ENCODE measurements at places on chromosomes 4 and X. TPM values are rescaled to one million over a fixed set of nuclear protein-coding genes. Genes with fewer than 3 reads are reported as not detected.

AFF2 gene
- 12.2 TPM for total RNA-seq

ANAPC4 gene
- total RNA-seq: 41.3 TPM

ARHGAP24 gene
- total RNA-seq: 1.6 TPM

C4orf50 gene
- total RNA-seq: 0.56 TPM

CTAG1B gene
- not detected for total RNA-seq

ZNF711 gene
- 41.9 TPM for total RNA-seq

CACNA1F gene
- total RNA-seq: 0.47 TPM

GRID2 gene
- 2.1 TPM for total RNA-seq

TLR3 gene
- total RNA-seq: not detected

TLR1 gene
- not detected for total RNA-seq

RAB9B gene
- total RNA-seq: 4.5 TPM

NSUN7 gene
- 0.25 TPM for total RNA-seq

PNMA6A gene
- 14.0 TPM for total RNA-seq

HPGDS gene
- not detected for total RNA-seq

VCX2 gene
- not detected for total RNA-seq

CLCN5 gene
- 34.7 TPM for total RNA-seq

POU3F4 gene
- 1.8 TPM for total RNA-seq

ZFP42 gene
- 17.4 TPM for total RNA-seq

DRD5 gene
- not detected for total RNA-seq

CSN1S1 gene
- total RNA-seq: not detected

MAGEC1 gene
- total RNA-seq: not detected

SLC10A6 gene
- not detected for total RNA-seq

MGAT4D gene
- total RNA-seq: not detected

NAP1L3 gene
- 16.9 TPM for total RNA-seq

NR3C2 gene
- total RNA-seq: 0.29 TPM

THOC2 gene
- 69.5 TPM for total RNA-seq

TEX13C gene
- total RNA-seq: not detected

SFRP2 gene
- total RNA-seq: 0.54 TPM

TMEM47 gene
- 2.8 TPM for total RNA-seq

CPE gene
- total RNA-seq: 253 TPM

NUDT11 gene
- 35.0 TPM for total RNA-seq

FGFR3 gene
- 11.3 TPM for total RNA-seq

APBB2 gene
- total RNA-seq: 117 TPM

SOWAHB gene
- 0.17 TPM for total RNA-seq

CDKL2 gene
- 1.6 TPM for total RNA-seq

TBC1D8B gene
- total RNA-seq: 4.6 TPM

SERTM2 gene
- not detected for total RNA-seq

XAGE1B gene
- not detected for total RNA-seq

CT45A2 gene
- total RNA-seq: not detected

DOCK11 gene
- 53.1 TPM for total RNA-seq

ASMT gene
- total RNA-seq: not detected

ADGRG4 gene
- not detected for total RNA-seq

CD40LG gene
- total RNA-seq: not detected

CXorf49 gene
- total RNA-seq: not detected

LIMCH1 gene
- 22.5 TPM for total RNA-seq

F8 gene
- total RNA-seq: 1.8 TPM

GPC3 gene
- total RNA-seq: 4.2 TPM
